ENCODE measurements at places on chromosomes 5 and 9.

GRCh38 chr5:135304352-135305221 is 94.4 kb downstream of the MACROH2A1 start:
- no peak for DNase-seq

DNA sequence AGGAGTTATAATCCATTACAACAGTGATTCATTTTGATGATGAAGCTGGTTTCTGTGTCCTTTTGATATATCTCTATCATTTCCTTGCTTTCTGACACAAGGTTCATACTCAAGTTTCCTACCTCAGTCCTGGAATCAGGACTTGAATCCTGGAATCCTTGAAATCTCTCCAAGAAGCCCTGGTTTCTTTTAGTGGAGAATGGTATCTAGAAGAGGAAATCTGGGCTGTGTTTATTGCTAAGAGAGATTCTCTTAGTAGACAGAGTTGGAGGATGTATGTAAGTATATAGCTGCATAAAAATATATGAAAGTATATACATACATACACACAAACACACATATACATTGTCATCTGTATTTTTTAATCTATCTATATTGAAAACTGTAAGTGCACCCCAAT is 114.4 kb downstream of the GCNT1 start:
- no peak for DNase-seq

DNA sequence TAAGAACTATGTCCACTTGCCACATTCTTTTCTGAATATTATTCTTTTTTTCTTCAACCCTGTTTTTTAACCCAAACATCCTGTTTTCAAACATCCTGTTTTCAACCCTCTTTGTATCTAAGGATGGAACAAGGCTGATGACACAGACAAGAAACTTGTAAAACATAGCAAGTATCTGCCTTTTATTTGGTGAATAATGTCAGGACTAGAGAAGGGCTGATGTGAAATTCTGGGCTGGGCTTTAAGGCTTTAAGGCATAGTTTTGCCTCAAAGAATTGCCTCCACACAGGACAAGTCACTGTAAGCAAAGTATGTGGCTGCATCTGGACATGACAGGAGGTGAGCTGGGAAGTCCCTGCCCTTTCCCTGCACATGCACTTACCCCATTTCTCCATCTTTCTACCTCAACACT is 42.5 kb upstream of the RIC1 start:
- no peak for DNase-seq

DNA sequence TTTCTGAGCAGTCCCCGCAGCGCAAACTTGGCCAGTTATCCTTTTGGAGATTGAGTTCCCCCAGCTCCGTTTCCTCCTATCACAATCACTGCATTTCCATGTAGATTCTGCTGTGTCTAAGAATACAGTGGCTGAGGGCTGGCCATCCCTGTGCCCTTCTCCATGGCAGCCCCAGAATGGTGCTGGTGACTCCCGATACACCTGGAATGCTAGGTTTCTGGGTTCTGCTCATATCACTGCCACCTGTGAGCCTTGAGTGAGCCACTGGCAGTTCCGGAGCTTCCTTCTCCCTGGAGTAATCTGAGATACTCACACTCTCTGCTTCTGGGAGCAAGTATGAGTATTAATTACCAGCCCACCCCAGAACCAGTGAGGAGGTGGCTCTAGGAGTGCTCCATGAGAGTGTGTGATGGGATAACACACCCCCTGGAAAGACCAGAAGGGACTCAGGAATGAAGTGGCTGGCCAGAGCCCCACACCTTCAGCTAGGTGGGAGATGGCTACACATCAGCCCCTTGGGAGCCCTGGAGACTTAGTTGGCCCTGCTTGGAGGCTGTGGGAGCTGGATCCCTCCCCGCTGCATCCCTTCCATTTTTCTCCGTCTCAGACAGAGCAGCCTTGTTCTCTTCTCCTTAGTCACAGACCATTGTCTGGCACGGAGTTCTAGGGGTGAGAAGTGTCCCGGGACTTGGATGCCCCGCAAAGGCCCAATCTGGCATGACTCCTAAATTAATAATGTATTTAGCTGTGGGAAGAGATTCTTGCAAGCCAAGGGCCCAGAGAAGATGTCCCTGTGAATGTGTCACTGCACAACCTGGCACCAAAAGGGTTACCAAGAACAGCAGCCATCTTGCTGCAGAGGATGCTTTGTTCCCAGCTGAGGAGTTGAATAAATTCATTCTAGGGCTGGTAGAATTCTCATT is 4.9 kb downstream of the PCDHGC5 start:
- no peak for DNase-seq

GRCh38 chr5:146238973-146239372 is 35.6 kb downstream of the RBM27 start:
- DNase-seq, result no peak

DNA sequence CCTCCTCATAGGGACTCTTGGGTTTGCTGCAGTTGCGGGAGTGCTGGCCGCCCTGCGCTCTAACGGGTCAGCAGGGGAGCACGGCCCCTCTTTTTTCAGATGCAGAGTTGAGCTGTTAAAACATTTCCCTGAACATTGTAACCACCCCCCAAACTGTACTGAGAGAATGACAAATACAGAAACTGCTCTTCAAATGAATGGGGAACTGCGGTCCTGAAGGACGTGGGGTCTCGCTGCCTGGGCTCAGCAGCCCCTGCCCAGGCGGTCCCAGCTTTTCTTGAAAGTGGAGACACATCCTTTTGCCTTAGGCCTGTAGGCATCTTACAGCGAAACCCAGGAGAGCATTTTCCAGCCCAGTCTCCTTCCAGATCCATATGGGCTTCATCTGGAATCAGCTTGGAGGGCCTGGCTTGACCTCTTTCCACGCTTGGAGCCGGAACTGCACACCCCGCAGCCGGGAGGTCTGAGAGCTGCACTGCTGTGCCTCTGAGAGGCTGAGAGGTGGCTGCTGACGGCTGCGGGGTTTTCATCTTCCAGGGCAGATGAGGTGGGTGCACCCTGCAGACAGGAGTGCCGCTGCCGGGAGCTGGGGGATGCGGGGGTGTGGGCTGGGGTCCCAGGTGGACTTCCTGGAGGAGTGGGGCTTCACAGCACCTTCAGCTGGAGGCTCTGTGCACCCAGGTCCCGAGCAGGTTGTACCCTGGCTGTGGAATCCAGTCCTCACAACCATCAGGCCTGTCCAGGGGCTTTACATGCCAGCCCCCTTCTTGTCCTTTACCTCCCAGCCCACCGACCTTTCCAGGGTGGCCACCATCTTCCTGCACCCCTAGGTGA is 1.2 kb upstream of the AGPAT2 start:
- DNase-seq, result no peak

DNA sequence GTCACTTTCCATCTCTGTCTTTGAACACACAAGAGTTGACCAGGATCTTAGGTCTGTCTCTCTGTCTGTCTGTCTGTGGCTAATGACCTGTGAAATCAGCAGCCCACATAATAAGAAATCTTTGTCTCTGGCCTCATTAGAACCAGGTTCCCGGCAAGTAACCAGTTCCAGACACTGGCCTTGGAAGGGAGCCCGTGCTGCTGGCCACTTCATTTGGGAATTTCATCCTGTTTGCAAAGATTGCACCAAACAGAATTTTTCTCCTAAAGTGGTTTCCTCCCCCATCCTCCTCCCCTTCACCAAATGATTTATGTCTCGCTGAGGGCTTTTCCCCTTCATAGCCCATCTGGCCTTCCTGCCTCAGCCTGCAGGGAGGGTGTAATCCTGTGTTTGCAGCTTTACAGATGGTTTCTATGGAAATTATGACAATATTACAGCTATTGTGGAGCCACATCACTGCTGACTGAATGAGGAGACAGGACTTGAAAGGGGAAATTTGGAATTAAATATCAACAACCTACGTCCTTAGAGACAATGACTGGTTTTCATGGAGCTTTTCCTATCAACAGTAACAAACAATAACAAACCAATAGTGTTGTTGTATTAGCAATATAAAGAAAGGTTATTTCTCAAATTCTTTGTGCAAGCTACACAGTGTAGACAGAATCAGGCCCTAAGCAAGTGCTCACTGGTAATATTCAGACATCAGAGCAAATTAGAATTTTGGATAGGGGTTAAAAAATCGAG is 25.7 kb downstream of the DPYSL3 start:
- peak; percentile 7 for DNase-seq

GRCh38 chr9:91903126-91903911 is 46.7 kb downstream of the ROR2 start:
- DNase-seq, result no peak

DNA sequence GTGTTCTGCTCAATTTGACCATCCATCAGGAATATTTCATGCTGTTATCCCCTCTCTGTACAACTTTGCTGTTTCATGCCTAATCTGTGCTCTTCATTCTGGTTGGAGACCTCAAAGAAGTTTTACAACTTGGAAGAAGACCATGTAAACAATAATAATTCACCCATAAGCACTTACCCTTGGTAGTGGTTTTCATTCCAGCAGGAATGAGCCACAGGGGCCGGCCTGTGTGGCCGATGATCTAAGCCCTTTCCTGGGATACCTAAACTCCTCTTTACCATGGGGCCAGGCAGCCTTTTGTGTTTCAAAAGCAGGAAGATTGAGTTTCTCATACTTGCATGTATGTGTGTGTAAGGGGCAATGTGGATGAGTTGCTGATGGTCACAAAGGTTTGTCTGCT is 165.0 kb downstream of the FGF1 start:
- no peak for DNase-seq

DNA sequence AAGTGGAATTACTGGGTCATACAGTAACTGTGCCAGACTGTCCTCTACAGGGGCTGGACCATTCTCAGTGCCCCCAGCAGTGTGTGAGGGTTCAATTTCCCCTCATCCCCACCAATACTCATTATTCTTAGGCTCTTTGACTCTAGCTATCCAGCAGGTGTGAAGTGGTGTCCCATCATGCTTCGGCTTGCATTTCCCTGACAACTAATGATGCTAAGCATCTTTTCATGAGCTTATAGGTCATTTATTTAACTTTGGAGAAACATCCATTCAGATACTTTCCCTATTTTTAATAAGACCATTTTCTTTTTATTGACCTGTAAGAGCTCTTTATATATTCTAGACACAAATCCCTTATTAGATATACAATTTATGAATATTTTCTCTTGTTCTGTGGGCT is 63.6 kb downstream of the ADAMTS2 start:
- DNase-seq, result no peak

DNA sequence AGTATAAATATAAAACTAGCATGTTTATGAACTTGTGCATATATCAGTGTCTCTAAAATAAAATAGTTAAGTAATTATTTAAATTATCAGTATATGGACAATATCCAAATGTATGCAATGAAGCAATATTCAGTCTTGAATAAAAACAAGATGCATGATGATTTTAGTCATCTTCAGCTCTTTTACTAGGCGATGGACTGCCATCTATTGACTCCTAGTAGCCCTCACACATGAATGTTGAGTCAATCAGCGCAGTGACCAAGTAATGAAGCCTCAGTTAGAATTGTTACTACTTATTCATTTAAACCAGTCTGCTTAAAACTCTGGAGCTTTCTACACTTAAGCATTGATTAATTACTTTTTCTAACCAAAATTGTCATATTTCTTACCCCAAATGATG is 92.9 kb upstream of the GRHPR start:
- no peak for DNase-seq

- DNase-seq, result no peak
Measured at GRCh38 chr9:105647595-105648349, 14.5 kb upstream of the TAL2 start.

GRCh38 chr5:80761176-80761575 is 106.4 kb upstream of the DHFR start:
- no peak for DNase-seq

GRCh38 chr5:82340799-82341198 is 62.6 kb upstream of the RPS23 start:
- no peak for DNase-seq

GRCh38 chr5:35789732-35790456 is 66.8 kb upstream of the IL7R start:
- DNase-seq, result peak; percentile 57

DNA sequence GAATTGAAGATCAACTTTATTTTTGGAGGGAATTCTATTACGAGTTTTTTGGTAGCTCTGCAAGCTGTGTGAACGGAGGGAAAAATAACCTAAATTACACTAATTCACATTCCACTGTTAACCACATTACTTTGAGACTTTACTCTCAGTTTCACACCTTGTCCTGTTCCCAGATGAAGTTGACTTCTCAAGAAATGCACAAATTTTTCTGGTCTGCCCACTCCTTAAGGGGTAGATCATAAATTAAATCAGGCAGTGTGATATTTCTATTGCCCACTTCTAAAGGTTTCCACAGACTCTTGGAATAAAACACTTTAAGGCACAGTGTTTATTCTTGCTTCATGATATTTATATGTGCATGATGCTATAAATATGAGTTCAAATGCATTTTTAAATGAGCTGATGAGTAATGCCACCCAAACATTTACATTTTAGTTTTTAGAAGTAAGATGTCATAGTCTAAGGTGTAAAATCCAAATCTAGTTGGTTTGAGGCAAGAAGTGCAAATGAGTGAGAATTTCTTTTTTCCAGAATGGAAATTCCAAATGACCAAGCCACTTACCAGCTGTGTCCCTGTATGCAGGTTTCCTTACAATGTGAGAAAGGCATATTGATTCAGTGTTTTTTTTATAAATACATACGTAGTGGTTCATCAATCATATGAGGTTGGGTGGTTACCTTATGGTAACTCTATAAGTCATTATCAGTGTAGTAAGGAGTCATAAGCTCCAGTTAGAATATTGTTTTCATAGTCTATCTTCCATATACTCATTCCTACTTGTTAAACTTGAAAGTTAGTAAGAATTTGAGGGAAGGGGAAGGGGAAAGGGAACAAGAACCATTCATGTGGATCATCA is 437.7 kb upstream of the MEF2C start:
- no peak for DNase-seq

GRCh38 chr5:56876327-56876726 is 33.1 kb upstream of the SETD9 start:
- DNase-seq, result no peak

DNA sequence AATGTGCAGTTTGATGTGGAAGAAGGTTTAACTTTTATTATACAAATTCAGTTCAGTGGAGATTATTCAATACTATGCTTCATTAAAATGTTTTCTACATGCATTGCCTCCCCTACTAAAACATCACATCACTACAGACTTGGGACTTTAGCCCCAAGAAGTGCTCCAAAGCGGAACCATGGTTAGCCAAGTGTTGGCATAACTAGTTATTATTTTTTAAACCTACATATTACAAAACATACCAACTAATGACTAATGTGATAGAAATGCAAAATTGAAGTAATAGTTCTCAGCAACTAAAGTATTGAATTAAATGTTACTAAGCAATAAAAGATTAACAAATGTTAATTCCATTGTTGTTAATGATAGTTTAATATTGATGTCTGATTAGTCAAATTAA is 74.5 kb downstream of the XRCC4 start:
- no peak for DNase-seq

Measured in CD4-positive, alpha-beta T cell treated with Interleukin-4 for 1 hour (primary cell).